GM13977 (cell line): ENCODE measurements at places on chromosomes 2 and 18.

DNA sequence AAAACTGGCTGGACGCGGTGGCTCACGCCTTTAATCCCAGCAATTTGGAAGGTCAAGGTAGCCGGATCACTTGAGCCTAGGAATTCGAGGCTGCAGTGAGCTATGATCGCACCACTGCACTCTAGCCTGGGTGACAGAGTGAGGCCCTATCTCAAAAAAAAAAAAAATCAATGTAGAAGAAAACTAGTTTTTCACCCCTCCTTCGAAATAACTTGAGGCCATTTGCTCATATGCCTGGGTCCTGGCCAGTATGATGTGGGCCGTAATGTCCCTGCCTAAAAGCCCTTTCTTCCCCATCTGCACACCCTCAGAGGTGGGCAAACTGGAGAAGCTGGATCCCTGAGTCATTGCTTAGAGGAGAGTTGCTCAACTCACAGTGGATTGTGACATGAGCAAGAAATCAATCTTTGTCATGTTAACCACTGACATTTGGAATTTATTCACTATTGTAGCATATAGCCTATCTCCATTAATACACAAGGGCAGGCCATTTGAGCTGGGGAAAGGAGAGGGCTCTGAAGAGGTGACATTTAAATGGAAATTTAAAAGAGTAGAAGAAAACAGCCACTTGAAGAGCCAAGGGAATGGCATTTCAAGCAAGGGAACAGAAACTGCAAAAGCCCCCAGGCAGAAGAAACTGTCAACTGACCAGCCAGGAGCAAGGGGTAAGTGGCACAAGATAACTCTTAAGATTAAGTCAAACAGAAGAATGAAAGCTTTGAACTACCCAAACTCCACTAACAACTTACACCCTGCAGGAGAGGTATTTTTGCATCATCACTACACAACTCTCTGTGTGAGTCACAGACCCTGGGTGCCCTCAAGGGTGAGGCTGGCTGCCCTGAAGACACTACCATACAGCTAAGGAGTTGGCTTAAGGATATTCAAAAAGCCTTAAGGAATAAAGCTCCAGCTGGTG lies 7.6 kb upstream of the METTL21A start:
- no peak for DNase-seq

DNA sequence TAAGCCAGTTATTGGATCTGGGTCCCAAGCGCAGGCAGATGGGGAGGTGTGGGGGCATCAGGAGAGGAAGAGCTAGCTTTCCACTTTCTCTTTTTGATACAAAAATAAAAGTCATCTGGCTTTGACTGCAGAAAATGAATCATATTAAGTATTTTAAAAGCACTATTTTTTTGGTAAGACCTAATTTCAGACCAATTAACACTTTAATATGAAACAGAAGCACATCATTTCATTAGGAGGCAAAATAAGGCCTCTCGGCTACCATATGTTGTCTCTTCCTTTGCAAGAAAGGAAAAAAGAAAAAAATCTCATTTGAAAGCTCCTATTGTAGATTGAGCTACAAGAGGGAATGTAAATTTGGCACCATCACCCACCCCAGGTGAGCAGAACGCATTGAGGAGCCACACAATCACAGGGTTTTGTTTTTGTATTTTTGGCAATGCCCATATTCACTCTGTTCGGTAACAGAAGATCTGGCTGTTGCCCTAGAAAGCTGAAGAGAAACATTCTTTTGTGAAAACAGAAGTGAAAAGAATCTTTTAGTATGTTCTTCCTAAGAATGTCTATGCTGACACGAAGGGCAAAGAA lies 390.7 kb upstream of the ETAA1 start:
- no peak for DNase-seq

DNA sequence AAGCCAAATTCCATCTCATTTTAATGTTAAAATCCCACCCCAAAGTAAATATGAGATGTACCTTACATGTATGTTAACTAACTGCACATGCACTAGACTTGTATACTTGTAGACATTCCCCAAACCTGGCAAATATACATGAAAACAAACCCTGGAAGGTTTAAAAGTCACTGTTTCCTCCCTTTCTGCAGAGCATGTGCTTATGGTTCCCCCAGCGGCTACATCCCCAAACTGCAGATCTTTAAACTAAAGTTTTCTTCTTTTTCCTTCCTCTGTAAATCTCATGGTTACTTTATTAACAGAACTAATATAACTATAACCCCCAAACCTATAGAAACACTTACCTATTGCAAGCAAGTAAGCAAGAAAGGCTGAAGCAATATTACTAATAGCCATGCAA lies 731.5 kb downstream of the LRP1B start:
- no peak for DNase-seq

DNA sequence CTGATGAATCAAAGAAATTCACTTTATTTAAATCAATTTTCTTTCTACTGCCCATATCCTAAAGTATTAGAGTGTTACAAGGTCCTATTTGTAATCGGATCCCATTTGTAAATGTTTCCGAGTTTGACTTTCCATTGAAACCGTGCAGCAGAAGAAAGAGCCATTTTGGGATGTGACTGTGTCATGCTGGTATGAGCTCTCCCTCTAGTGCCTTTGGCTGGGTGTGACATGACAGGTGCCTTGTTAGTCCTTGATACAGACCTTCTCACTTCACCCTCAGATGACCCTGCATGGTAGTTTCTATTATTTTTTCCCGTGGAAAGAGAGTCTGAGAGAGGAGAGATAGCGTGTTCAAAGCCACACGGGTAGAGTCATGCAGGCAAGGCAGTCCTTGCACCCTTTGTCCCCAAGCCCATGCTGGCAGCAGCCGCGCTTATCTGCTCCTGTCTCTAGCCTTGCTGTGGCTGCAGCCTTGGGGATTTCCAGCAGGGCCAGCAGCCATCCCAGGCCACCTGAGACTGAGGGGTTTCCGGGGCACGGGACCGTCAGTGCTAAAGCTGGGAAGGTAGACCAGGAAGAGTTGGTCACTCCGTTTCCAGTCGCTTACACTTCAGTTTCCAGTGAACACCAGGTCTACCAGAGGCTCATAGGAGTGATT lies 21.4 kb downstream of the CHMP1B start:
- DNase-seq, result peak; percentile 59

- no peak for DNase-seq
These were observed 346.8 kb downstream of the CYP26B1 start for GRCh38 chr2:71800851-71801250.

DNA sequence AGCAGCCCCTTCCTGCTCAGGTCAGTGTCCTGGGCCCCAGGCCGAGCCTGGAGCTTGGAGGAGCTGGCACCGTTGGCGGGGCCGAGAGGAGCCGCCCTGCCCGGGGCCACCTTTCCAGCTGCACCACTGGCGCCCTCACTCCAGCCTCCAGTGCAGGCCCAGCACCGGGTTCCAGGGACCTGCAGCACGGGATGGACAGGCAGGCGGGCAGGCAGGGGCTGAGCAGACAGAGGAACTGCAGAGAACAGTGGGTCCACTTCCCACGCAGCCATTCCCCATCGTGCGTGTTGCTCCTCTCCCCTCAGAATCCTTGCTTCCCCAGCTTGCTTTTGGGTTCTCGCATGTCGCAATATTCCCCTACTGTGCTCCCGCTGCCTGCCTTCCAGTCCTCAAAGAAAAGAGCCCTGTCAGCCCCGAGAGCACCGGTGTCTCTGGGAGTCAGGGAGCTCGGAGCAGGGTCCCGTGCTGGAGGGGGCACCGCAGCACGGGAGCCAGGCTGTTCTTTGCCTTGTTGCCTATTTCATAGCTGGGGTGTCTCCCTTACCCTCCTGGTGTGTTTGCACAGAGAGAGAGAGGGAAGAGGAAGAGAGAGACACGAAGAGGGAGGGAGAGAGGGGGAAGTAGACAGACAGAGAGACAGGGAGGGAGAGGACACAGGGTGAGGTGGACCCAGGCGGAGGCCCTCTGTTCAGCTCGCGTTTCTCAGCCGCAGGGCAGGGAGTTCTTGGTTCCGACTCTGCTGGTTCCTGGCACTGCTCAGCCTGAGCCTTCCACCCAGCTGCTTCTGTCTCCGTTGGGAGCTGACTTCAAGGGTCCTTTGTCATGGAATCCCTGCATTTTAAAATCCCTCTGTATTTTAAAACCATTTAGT lies 126.0 kb downstream of the MBP start:
- no peak for DNase-seq

- no peak for DNase-seq
These were observed 469.6 kb upstream of the ID2 start for GRCh38 chr2:8212239-8212638.

DNA sequence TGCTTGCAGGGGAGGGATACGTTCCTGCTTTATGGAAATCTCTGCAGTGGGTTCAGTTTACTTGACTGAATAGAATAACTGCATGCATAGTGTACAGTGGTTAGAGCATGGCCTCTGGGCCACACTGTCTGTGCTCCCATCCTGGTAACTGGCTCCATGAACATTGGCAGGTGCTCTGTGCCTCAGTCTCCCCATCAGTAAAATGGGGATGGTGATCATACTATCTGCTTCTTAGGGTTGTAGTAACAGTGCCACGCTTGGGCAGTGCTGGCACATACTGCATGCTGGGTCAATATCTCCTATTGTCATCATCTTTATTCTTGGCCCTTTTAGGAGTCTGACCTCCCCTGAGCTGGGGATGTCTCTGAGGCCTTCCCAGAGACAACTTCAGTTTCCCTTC lies 117.3 kb downstream of the CTIF start:
- DNase-seq, result no peak

DNA sequence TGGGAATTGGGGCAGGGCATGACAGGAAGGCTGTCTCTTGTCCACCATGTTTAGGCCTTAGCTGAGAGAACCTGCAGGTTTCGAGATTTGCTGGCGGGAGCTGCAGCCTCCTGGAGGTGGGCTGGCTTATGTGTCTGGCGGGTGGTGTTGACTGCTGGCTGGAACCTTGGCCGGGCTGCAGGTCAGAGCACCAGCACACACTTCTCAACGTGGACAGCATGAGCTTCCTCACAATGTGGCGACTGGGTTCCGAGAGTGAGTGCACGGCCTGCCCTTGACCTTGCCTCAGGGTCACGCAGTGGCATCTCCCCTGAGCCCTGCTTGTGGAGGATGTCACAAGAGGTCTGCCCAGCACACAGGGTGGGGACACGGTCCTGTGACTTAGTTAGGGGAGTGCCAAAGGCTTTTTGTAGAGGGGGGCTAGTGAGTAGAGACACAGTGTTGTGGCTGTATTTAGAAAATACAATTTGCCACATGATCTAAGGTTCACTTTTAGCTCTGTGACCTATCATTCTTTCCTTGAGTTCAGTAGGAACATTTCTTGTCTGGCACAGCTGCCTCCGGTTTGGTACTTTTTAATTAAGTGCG lies 134.8 kb downstream of the SEPTIN10 start:
- DNase-seq, result no peak

GRCh38 chr18:77948567-77948966 lies 698.9 kb downstream of the GALR1 start:
- DNase-seq, result no peak

DNA sequence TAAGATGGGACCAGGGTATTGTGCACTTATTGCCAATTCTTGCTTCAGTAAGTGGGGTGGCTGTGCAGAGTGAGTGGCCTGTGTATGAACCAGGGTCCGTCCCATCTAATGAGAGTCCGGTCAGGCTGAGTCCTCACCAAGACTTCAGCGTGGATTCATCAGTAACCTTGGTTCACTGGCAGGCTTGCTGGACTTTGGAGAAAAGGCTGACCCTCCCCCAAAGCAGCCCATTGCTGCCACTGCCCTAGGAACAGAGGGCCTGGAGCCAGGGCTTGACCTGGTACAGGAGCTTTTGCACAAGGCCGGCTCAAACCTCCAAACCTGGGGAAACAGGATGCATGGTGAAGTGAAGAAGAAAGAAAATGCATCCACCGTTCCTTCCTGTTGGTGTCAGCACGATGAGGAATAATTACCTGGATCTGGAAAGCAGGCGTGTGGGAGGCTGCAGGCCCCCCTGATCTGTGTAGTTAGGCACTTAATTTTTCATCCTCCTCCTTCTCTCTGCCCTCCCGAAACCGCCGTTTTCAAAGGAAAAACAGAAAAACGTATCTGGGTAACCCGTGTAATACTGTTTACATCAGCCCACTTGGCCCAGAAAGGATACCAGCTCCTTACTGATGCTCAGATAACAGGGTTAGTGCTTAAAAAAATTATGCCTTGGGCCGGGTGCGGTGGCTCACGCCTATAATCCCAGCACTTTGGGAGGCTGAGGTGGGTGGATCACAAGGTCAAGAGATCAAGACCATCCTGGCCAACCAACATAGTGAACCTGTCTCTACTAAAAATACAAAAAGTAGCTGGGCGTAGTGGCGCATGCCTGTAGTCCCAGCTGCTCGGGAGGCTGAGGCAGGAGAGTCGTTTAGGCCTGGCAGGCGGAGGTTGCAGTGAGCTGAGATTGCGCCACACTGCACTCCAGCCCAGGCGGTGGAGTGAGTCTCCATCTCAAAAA lies 147.7 kb downstream of the TGIF1 start:
- DNase-seq, result no peak
